HS-5 (cell line): ENCODE measurements at places on chromosomes 13 and 19.

DNA sequence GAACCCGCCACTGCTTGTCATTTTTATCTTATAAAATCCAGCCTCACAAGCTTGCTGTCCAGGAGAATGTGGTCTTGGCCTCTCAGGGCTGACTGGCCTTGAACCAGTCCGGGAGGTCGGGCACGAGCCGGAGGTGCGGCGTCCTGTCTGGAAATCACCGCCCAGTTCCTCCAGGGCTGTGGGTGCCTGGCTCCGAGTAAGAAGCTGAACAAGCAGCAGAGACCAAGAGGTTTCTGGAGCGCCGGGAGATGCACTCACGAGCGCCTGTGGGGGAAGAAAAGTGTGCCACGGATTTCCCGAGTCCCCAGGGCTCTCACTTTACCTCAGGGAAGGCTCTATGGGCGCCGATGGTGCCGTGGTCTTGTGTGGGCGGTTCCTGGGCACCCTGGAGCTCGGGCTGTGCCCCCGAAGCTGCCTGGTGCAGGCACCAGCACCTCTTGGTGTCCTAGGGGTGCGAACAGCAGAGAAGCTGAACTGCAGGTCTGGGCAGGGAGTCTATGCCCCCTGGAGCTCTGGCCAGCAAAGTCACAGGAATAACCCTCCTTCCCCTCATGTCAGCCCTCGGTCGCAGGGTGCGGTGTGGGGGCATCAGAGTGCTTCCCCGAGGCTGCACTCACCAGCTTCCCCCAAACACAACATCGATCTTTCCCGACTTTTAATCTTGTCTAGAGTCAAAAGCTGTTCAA lies 50.0 kb downstream of the GAS6 start:
- DNase-seq: no peak

DNA sequence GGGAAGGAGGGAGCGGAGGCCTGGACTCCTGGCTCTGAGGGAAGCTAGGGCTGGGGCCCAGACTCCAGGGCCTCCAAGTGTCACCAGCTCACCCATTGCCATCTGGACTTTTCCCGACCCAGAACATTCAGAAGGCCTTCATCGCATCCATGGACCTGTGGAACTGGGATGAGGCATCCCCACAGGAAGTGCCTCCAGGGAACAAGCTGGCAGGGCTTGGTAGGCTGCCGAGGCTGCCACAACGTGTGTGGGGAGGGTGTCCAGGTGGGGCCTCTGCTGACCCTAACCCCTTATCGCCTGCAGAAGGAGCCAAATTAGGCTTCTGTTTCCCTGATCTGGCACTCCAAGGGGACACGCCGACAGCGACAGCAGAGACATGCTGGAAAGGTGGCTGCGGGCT lies 767 bp downstream of the ETV2 start:
- DNase-seq: no peak

DNA sequence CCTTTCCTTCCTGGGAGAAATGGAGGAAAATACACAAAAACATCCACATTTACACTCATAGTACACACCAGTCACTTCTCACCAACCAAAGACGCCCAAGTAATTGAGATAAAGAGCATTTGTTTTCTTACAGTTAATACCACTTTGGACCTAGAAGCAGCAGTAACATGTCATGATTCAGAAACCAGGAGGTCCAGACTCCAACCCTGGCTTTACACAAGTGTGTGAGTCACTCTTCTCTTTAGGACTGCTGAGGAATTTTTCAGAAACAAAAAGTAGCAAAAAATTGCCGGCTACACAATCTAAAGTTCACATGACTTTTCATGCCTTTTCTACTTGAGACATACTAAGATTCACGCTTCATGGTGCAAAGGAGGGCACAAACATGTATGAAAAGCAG lies 42.1 kb downstream of the TUBGCP3 start:
- no peak for DNase-seq

- no peak for DNase-seq
Measured at GRCh38 chr19:49120868-49121267, 1.5 kb downstream of the PPFIA3 start.

DNA sequence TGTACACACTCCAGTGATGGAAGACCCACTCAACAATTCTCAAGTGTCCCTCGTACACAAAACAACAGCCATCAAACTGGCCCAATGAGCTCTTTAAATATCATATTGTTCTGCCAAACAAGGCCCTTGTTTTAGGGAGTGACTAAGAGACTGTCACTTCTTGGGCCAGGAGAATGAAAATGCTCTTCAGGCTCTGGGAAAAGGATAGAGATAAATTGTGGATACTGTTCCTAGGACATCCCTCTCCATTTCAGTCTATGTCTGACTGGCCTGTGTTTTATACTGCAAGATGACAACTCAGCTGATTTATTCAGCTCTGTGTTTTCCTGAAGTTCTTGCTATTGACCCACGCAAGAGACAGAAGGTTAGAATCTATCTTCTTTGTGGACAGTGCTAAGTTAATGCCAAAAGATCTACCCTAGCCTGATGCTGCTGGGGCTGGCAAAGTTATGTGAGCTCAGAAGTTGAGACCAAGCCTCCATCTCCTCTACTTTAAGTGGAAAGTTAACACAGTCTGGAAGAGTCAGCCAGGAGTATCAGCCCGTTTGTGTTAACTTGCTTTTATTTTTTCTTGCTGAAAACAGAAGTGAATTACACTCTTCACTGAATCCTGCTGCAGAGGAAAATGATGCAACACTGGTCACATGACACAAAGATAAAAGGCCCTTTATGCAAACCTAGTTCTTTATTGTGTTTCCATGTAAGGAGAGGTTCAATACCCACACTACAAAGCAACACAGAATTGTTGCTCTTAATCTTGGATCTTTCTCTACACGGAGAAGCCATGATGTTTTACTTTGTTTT lies 14.6 kb downstream of the FRY start:
- no peak for DNase-seq

DNA sequence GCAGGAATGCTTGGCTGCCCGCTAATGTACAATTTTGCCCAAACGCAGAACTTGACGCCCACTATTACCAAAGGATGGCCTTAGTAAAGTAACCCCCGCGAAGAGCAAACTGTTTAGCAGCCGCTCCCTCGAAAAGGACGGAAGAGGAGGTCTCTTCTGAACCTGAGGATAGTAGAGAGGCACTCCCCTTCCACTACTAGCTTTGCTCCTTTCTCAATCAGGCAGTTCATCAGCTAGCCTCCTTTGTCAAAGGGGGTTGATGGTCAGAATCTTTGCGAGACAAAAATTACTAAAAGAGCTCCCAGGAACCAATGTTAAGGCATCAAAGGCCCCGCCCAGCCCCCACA lies 534 bp downstream of the CAB39L start:
- peak; percentile 2 for DNase-seq

DNA sequence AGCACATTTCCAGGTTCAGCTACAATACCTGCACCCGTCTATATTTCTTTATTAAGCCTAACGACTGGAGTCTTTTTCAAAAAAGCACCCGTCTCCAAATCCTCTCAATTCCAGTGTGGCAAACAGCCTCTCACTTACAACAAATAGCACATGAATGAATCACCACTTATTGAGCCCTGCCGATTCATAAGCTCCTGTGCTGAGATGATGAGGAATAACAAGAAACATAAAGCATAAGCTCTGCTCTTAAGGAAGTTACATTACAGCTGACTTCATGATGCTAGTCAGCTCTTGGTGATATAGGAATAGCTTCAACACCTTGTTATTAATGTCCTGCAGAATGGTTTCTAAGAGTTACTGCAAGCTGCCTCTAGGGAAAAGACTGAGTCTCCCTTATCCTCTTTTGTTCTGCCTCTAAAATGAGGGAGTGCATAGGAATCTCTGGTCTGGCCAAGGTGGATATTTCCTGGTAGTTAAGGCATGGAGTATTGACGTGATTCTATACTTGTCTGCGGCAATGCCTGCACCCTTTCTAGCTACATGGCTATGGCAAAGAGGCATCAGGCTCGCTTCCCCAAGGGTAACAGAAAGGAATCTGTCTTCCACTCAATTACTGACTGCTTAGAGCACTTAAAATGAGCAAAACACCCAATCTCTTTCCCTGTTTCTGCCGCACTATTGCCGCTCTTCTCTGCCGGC lies 195.7 kb downstream of the KLF12 start:
- peak; percentile 39 for DNase-seq

GRCh38 chr13:22506096-22506691 lies 674.6 kb upstream of the SGCG start:
- DNase-seq: no peak

GRCh38 chr13:95182570-95183265 lies 118.5 kb downstream of the ABCC4 start:
- no peak for DNase-seq

- DNase-seq: peak; percentile 46
Measured at GRCh38 chr19:35154525-35155406, at the start of gene FXYD5. TSS of gene FXYD5 (plus strand) at chr19:35154735. CDS start at chr19:35155551, 816 bp downstream.

GRCh38 chr13:91086936-91087716 lies 260.4 kb upstream of the MIR17HG start:
- no peak for DNase-seq

DNA sequence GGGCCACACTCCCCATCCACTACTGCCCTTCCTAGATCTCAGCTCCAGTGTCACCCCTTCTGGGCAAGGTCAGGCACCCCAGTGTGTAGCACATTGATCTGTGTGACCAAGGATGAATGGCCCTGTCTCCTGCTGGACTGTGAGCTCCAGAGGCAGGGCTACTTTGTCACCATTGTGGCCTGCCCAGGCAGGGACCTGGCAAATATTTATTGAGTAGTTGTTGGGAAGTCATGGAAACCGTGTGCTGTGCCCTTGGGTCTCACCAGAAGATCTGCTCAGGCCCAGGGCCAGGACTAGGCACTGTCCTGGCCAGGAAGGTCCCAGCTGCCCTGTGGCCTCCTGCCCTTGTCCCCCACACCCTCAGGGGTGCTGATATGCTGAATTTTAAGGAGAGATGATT lies 10.5 kb downstream of the NACC1 start:
- no peak for DNase-seq

GRCh38 chr13:29520671-29521070 lies 74.8 kb downstream of the SLC7A1 start:
- DNase-seq: peak; percentile 47

GRCh38 chr19:3604987-3605343 lies 1.7 kb downstream of the TBXA2R start:
- no peak for DNase-seq

- DNase-seq: no peak
Measured at GRCh38 chr19:10839114-10840050, 3.4 kb upstream of the TMED1 start.

GRCh38 chr19:48795685-48796070 lies 15.2 kb downstream of the BCAT2 start:
- no peak for DNase-seq

- peak; percentile 11 for DNase-seq
Measured at GRCh38 chr13:66154976-66155375, 1075.2 kb downstream of the PCDH9 start.

DNA sequence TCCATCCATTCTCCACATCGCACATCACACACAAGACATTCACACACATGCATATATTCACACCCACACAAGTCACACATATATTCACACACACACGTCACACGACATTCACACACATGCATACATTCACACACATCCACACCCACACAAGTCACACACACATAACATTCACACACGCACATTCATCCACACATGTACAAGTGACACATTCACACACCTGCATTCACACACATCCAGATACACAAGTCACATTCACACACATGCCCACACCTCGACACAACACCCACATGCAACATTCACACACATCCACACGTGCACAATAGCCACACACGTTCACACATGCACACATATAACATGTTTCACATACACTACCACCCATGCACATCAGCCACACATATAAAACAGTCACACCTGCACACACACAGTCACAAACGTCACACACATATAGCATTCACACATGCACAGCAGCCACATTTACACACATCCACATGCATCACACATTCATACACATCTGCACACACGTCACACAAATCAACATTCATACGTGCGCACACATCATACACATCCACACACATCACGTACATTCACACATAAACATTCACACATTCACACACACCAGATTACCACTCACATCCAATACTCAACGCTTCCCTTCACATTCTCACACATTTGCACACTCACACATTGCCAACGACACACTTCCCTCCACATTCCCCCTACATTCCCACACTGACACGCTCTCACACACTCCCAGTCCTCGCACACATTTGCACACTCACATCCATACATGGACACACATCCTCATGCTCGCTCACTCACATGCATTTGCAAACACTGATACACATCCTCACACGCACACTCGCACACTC lies 41.0 kb downstream of the ANKRD10 start:
- DNase-seq: no peak

- DNase-seq: no peak
Measured at GRCh38 chr19:38561658-38562057, 56.1 kb downstream of the MAP4K1 start.
